ENCODE measurements at places on chromosomes 7 and 10. TPM values are rescaled to one million over a fixed set of nuclear protein-coding genes. Genes with fewer than 3 reads are reported as not detected.

The LRRC17 gene
- total RNA-seq: not detected

- no peak for DNase-seq
- no peaks in the 10 kb centered on the region for H3K36me3 ChIP-seq
- no peaks in the 10 kb centered on the region for H3K4me1 ChIP-seq
- H3K27ac ChIP-seq: no peak overlapping the region
Measured at GRCh38 chr10:95860166-95860940, 47.4 kb upstream of the CC2D2B start.

The TMEM176B gene
- 0.20 TPM for total RNA-seq

GRCh38 chr7:44867073-44867995, 18.0 kb downstream of the PURB start:
- H3K36me3 ChIP-seq: no peaks in the 10 kb centered on the region
- no peaks in the 10 kb centered on the region for H3K27me3 ChIP-seq
- H3K27ac ChIP-seq: no peak overlapping the region
- H3K4me1 ChIP-seq: no peaks in the 10 kb centered on the region
- no peak overlapping the region for H3K4me3 ChIP-seq

- H3K36me3 ChIP-seq: no peaks in the 10 kb centered on the region
- no peaks in the 10 kb centered on the region for H3K27me3 ChIP-seq
- no peak for DNase-seq
- no peaks in the 10 kb centered on the region for H3K4me1 ChIP-seq
- no peak overlapping the region for H3K4me3 ChIP-seq
- H3K27ac ChIP-seq: no peak overlapping the region
Measured at GRCh38 chr7:118110178-118110925, 73.6 kb upstream of the LSM8 start.

DNA sequence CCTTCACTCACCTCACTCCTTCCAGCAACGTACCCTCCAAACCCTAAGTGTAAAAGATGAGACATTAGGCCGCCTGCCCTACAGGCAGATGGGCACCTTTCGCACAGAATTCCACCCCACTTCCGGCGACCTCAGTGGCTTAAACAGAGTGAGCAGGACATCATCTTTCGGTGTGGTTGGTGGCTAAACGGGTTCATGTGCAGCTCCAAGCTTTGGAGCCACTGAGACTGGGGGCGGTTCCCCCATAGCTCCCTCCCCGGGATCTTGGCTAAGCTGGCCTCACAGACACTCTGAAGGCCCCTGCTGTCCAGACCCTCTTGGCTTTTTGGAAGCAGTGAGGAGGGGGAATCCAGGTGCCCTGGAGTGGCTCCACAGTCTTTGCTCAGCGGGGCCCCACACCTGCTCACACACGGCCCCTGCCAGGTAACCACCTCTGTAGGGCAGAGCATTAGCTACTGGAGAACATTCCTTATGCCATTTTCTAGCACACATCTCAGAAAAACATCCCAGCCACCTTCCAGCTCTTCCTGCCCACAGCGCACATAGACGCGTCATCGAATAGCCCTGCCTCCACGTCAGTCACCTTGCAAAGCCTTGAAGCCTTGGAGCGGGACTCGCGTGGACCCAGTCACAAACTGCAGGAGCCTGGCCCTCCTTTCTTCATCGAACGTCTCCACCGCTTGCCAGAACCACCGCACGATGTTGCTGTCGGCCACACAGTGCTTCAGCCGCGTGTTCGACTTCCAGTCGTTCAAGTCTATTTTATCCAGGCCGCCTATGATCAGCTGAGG, 108.8 kb downstream of the SMURF1 start:
- no peaks in the 10 kb centered on the region for H3K27me3 ChIP-seq
- no peak overlapping the region for H3K27ac ChIP-seq
- H3K4me1 ChIP-seq: no peaks in the 10 kb centered on the region
- H3K4me3 ChIP-seq: no peak overlapping the region
